ENCODE measurements at places on chromosomes 11 and 22.

DNA sequence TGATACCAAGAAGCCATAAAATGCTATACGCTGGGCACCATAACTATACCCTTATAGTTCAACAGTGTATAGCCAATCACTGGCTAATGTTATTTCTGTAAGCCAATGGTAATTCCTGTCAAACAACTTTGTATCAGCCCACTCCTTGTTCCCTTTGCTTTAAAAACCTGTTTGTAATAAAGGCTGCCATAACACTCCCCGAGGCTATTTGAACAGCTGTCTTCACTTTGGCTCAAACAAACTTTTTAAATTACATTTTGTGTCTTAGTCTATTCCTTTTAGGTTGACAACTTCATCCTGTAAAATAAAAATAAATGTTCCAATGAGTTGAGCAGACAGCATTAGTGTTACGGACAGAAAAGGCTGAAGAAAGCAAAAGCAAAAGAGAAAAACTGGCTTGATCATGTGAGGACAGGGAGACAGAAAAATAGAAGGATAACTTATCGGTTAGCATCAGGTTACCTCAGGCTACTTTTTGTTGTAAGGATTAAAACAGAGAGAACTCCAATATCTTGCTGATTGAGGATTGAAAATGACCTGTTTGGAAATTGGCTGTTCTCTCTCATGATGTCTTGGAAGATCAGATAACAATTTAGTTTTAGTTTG lies 95.0 kb downstream of the AASDHPPT start:
- no peak for DNase-seq

- DNase-seq = no peak
Measured at GRCh38 chr11:1571760-1572196, 293 bp downstream of the DUSP8 start.

DNA sequence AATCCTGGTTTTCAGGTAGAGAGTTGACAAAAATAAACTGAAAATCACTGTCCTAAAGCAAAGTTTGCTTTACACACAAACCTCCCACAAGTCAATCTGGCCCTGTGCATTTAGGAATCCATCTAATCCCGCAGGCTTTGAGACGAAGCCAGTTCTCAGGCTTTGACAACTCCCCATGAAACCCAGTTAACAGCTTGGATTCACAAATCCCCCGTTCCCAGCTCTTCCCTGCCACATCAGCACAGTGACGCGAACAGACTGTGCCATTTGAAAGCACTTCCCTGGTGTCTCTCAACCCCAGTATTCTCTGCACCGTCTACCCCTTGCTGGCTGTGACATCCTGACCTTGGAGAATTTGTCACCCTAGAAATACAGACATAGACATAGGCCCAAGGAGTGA lies 117.8 kb downstream of the OPCML start:
- DNase-seq = no peak

- no peak for DNase-seq
Measured at GRCh38 chr22:35894937-35895708, 133.5 kb downstream of the RBFOX2 start.

- no peak for DNase-seq
Measured at GRCh38 chr11:7896009-7896785, 34.9 kb downstream of the OR10A6 start.
